ENCODE measurements at places on chromosomes 7 and 10. TPM values are rescaled to one million over a fixed set of nuclear protein-coding genes. Genes with fewer than 3 reads are reported as not detected.

DNA sequence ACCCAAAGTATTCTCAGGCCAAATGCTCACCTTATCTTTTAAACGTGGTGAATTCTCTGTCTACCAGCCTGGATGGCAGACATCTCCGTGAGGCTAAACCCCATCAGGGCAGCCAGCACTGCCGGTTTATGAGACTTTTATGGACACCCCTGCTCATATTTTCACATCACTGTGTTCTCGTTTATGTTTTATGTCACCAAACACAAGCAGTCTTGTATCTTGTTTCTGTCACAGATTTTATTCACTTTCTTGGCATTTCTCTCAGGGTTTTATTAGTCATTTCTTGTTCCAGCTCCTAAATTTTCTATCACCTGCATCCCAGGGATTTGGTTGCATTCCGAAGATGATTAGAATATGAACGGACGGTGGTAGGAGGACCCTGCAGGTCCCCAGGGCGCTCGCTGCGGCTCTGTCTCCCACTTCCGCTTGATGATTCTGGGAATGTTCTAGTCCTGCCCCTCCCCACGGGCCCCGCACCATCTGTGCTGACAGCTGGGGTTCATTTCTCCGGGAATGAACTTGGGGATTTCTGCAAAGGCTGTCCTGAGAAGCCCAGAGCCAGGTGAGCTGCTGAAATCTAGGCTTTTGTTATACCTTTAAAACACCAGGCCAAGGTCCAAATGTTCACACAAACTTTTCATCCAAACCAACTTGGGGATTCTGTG is 217.6 kb downstream of the GFRA1 start:
- H3K27ac ChIP-seq, result no peak overlapping the region
- no peak for DNase-seq

DNA sequence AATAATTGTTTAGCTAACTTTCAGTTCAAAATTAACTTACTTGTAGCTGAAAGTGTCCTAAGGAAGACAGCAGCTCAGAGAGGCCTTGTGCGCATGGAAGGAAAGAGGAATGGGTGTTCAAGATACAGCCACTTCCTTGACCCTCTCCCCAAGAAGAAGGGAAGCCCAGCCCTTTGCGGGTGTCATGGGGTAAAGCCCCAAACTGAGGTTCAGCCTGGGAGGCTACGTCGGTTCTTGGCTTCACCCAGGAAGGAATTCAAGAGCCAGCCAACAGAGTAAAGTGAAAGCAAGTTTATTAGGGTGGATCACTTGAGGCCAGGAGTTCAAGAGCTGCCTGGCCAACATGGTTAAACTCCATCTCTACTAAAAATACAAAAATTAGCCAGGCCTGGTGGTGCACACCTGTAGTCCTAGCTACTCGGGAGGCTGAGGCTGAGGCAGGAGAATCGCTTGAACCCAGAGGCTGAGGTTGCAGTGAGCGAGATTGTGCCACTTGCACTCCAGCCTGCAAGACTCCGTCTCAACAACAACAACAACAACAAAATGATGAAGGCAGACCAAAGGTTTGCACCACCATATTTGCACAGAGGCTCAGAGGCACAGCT is 15.9 kb downstream of the GPRIN2 start:
- DNase-seq, result peak; percentile 4
- no peaks in the 10 kb centered on the region for H3K4me1 ChIP-seq
- no peaks in the 10 kb centered on the region for H3K36me3 ChIP-seq

The OR9A2 gene
- not detected for total RNA-seq

The HHEX gene
- total RNA-seq, result 0.31 TPM

DNA sequence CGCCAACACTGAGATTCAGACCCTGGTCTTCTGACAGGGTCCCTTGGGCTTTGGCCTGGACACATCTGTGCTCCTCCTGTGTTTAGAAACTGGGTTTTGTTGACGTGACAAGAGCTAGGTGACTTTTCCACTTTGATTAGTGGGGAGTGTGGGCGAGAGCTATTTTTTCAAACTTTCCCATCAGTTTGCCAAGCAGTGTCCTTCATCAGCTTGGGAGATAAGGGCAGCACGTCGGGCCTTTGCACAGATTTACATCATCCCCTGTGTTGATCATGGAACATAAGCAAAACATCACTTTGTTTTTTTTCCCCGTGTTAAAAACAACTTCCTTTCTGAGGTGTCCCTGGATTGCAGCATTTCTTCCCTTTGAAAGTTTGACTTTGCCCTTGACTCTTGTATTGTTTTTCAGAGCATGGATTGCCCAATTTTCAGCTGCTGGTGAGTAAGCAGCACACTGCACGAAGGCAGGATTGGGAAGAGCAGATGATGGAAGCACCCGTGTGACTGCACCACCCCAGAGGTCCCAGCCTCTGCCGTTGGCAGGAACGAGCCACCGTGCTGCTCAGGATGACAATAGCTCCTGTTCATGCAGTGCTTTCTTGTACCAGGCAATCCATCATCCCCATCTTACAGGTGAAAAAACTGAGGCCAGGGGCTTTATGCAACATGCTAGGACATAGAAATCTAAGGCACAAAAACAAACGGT is 6.4 kb upstream of the IGFBP1 start:
- H3K27me3 ChIP-seq, result peaks cover 17% of the 10 kb centered on the region
- H3K27ac ChIP-seq, result no peak overlapping the region
- H3K36me3 ChIP-seq, result no peaks in the 10 kb centered on the region

DNA sequence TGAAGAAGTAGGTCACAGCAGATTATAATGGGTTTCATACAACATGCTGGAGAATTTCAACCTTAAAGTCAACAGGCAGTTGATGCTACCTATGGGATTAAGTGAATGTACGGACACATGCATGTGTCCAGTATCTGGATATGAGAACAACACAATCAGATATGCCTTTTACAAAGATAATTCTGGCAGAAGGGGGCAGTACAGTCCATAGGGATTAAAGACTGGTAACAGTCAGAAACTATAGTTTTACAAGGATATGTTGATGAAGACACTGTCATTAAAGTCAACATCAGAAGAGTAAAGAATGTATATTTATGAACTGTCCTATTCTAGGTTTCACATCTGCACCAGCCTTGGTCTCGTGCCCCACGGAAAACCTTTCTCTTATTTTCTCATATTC is 41.5 kb downstream of the ANKMY2 start:
- no peaks in the 10 kb centered on the region for H3K27me3 ChIP-seq
- DNase-seq, result no peak
- H3K4me1 ChIP-seq, result no peaks in the 10 kb centered on the region
- peaks cover 13% of the 10 kb centered on the region for H3K36me3 ChIP-seq
- no peak overlapping the region for H3K4me3 ChIP-seq

- H3K27me3 ChIP-seq, result peaks cover 2% of the 10 kb centered on the region
- H3K36me3 ChIP-seq, result peaks cover 63% of the 10 kb centered on the region
- peak; percentile 67 for DNase-seq
- peaks cover 36% of the 10 kb centered on the region for H3K4me1 ChIP-seq
- H3K4me3 ChIP-seq, result peak overlapping the region; percentile 93
- H3K27ac ChIP-seq, result peak overlapping the region; percentile 98
Measured at GRCh38 chr10:97428572-97428981, 2.6 kb downstream of the PGAM1 start.

The GATAD1 gene
- total RNA-seq, result 19.4 TPM

- no peaks in the 10 kb centered on the region for H3K36me3 ChIP-seq
- H3K4me3 ChIP-seq, result no peak overlapping the region
- H3K27me3 ChIP-seq, result peaks cover 2% of the 10 kb centered on the region
Measured at GRCh38 chr10:4353059-4353655, 472.9 kb upstream of the AKR1E2 start.

DNA sequence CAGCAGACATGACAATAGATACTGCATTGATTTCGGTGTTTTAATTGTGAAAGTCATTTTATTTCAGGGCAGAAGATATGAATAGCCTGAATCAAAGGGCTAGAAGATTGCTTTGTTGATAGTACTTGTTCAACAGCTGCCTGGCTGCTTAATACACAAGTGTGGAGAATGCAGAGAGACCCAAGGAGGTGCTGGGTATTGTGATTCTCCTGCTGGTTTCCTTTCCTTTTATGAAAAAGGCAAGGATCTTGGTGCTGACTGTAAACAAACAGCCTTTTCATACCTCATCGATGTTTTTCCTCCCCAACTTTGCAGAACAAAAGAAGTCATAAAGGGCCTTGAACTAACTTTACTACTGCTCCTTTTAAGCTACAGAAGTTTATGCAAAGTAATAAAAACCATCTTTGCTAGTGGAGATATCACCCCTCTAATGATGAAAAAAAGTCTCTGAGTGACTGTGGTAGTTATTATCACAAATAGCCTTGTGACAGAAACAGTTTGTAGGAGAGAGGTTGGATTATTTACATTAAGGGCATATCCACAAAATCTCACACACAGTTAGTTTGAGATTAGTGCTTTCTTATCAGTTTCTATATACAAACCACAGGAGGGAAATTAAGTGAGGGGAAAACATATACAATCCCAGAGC is 800.0 kb downstream of the LRMDA start:
- no peaks in the 10 kb centered on the region for H3K27me3 ChIP-seq
- no peak for DNase-seq
- no peak overlapping the region for H3K27ac ChIP-seq
- no peak overlapping the region for H3K4me3 ChIP-seq
- no peaks in the 10 kb centered on the region for H3K36me3 ChIP-seq

The GPR22 gene
- total RNA-seq, result not detected

DNA sequence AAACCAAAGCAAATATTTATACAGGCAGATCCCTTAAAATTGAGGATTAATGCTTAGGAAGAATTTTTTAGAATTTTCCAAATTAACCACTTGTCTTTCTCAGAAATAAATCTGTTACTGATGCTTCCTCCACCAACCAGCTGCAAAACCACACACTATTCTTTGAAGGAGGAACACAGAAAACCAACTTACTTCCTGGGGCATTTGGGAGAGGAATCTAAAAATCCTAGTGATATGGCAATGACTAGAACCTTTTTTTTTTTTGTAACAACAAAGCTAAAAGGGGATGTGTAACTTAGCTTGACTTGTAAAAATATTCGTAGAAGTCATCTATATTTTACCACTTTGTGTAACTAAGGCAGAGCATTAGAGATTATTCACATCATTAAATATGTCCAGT is 5.1 kb upstream of the TM9SF3 start:
- peaks cover 6% of the 10 kb centered on the region for H3K27me3 ChIP-seq
- peaks cover 11% of the 10 kb centered on the region for H3K4me1 ChIP-seq
- no peak overlapping the region for H3K27ac ChIP-seq
- no peak for DNase-seq

The SPDYE2B gene
- total RNA-seq, result not detected

The ASB10 gene
- total RNA-seq, result not detected

GRCh38 chr7:11474902-11475585 is 357.0 kb downstream of the THSD7A start:
- no peaks in the 10 kb centered on the region for H3K27me3 ChIP-seq
- H3K36me3 ChIP-seq, result no peaks in the 10 kb centered on the region
- H3K27ac ChIP-seq, result no peak overlapping the region
- no peak overlapping the region for H3K4me3 ChIP-seq
- no peaks in the 10 kb centered on the region for H3K4me1 ChIP-seq

- DNase-seq, result no peak
- H3K4me1 ChIP-seq, result no peaks in the 10 kb centered on the region
- H3K36me3 ChIP-seq, result no peaks in the 10 kb centered on the region
- H3K27ac ChIP-seq, result no peak overlapping the region
- H3K27me3 ChIP-seq, result peaks cover 4% of the 10 kb centered on the region
Measured at GRCh38 chr10:71187600-71187999, 24.8 kb upstream of the UNC5B start.

GRCh38 chr7:82173400-82174021 is 270.1 kb downstream of the CACNA2D1 start:
- no peak overlapping the region for H3K27ac ChIP-seq
- H3K4me3 ChIP-seq, result no peak overlapping the region
- DNase-seq, result no peak
- no peaks in the 10 kb centered on the region for H3K27me3 ChIP-seq
- H3K4me1 ChIP-seq, result no peaks in the 10 kb centered on the region

GRCh38 chr10:112229096-112229495 is 45.5 kb upstream of the GPAM start:
- H3K27me3 ChIP-seq, result peaks cover 15% of the 10 kb centered on the region
- no peaks in the 10 kb centered on the region for H3K36me3 ChIP-seq
- no peak overlapping the region for H3K4me3 ChIP-seq
- no peaks in the 10 kb centered on the region for H3K4me1 ChIP-seq
- H3K27ac ChIP-seq, result no peak overlapping the region
- no peak for DNase-seq

The DOCK4 gene
- total RNA-seq, result 1.1 TPM

The EPO gene
- total RNA-seq, result not detected

DNA sequence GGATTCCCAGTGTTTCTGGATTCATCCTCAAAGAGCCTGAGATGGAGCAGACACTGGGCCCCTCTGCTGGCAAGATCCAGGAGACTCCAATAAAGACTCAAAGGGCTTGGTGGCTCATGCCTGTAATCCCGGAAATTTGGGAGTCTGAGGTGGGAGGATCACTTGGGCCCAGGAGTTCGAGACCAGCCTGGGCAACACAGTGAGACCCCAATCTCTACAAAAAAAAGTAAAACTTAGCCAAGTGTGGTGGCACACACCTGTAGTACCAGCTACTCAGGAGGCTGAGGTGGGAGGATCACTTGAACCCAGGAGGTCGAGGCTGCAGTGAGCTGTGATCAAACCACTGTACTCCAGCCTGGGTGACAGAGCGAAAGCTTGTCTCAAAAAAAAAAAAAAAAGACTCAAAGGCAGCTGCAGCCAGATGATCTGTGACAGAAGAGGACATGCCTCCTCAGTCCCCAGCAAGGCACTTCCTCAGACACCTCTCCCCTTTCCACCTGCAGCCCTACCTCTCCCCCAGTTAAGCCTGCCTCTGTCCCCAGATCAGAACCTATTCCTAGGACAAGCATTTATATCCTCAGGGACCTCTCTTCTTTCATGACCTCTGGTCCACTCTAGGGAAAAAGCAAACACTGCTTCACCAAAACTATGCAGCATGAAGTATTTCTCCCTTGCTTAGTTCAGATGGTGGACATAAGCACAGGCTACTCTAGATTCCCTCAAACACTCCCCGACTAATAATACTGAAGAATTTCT is 27.9 kb downstream of the PDLIM1 start:
- no peak overlapping the region for H3K27ac ChIP-seq
- H3K36me3 ChIP-seq, result no peaks in the 10 kb centered on the region
- H3K4me1 ChIP-seq, result no peaks in the 10 kb centered on the region

The MRLN gene
- not detected for total RNA-seq

The TWIST1 gene
- total RNA-seq, result 4.1 TPM

DNA sequence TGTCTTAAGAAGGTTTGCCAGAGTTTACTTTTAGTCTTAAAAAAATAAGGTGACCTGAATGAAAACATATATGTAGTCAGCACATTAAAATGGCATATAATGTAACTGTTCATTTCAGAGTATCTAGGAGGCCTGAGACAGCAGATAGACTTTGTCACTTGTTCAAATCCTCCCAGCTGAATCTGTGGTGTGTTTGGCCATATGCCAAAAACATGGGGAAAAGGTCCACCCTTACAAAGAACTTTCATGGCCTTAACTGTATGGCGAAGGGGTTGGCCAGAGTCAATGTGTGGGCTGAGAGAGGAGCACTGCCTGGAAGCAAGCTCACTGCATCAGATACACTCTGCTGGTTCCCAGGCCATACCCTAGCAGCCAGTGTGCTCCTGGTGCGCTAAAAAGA is 113.7 kb downstream of the ALOX5 start:
- peaks cover 26% of the 10 kb centered on the region for H3K36me3 ChIP-seq
- no peak overlapping the region for H3K27ac ChIP-seq
- H3K27me3 ChIP-seq, result no peaks in the 10 kb centered on the region
- H3K4me3 ChIP-seq, result no peak overlapping the region

GRCh38 chr10:132507409-132507955 is 30.1 kb upstream of the INPP5A start:
- H3K36me3 ChIP-seq, result no peaks in the 10 kb centered on the region
- no peaks in the 10 kb centered on the region for H3K4me1 ChIP-seq
- no peaks in the 10 kb centered on the region for H3K27me3 ChIP-seq
- H3K4me3 ChIP-seq, result no peak overlapping the region

GRCh38 chr7:101754424-101755159 is 62.8 kb upstream of the CUX1 start:
- H3K4me1 ChIP-seq, result peaks cover 16% of the 10 kb centered on the region
- H3K27me3 ChIP-seq, result no peaks in the 10 kb centered on the region
- H3K27ac ChIP-seq, result peak overlapping the region; percentile 53
- H3K4me3 ChIP-seq, result peak overlapping the region; percentile 70
- DNase-seq, result peak; percentile 16
- H3K36me3 ChIP-seq, result no peaks in the 10 kb centered on the region
